ENCODE measurements at places on chromosomes 4 and X.
A peak's percentile ranks its signal among the peaks of the same experiment; 100 is the strongest.

DNA sequence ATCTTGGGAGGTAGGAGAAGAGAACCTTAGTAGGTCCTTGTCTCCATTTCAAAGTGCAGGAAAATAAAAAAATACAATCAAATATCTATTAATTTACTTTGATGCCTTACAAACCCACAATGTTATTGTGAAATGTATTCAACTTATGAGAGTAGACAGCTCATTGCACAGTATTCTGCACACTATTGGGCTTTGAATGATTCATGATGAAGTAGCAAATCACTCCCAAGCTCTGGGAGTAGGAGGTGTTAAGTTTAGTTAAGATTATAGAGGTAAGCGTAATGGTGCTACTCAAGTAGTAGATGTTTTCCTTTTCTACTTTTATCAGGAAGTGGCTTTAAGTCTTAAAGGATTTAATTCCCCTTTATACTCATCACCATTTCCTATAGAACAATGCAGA, 32.8 kb upstream of the TMPRSS11A start:
- no peak for DNase-seq

DNA sequence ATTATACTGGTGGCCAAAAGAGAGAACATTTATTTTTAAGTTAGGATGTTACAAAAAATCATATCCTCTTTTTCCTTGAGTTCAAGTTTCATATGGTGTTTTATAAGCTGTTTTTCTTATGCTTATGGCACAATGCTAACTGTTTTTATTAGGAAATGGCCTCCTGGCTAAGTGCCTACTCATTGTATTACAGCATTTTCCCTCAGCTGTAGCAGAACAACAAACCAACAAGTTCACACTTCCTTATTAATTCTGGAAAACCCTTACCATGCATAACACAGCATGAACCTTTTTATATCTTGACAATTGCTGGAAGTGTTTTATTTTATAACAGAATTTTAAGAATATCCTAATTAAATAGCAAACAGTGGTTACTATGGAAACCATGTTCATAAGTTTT, 165.8 kb downstream of the GASK1B start:
- no peak for DNase-seq

DNA sequence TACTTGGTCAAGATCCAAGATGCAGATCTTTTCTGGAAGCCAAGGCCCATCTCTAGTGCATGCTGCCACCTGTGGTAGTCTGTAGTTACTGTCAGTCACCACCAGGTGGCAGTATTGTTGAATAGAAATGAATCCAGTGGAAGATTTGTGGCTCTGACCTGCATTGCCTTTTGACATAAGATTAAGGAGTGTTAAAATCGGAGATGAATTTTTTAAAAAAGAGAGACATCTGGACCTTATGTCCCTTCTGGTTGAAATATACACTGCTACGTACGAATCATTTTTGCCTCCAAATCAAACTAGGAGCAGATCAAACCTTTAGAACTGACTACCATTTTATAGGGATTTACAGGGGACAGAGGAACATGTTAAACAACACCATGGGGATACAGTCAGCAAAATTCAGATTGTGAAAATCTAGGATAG, 46.9 kb upstream of the RHOH start:
- DNase-seq: peak; percentile 61

- no peak for DNase-seq
These were observed 97.4 kb upstream of the PGRMC2 start for GRCh38 chr4:128384765-128385598.

DNA sequence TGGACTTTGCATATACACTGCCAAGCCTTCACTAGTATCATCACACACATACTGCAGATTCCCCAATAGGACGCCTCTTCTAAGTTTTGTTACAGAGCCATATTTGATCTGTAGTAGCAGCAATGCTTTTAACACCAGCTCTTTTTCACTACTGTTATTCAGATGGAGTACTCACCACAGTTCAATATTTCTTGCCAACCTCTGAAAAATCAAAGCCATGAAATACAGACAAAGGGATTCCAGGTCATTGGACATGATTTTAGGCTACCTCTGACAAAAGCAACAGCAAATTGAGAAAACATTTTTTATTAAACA, 390.7 kb upstream of the ADGRL3 start:
- no peak for DNase-seq

DNA sequence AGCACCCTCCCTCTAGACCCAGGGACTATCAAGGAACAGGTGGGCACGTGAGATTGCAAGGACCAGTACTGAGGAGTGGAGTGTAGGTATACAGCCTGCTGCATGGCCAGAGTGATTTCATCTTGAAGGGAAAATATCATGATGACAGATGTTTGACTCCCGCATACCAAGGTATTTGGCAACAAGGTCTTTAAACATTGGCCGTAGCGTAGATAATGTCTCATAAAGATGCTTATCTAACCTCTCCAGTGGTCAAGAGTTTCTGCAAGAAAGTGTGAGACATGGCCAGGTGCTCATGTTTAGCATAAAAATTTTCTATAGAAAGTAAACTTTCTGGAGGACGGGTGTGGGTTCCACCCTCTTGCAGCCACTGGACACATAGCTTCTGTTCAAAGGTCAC, 18.7 kb upstream of the ZNF630 start:
- DNase-seq: no peak

- DNase-seq: no peak
These were observed 51.7 kb downstream of the RAB28 start for GRCh38 chr4:13432453-13432852.

Measured in stimulated activated CD4-positive, alpha-beta T cell treated with anti-CD3 and anti-CD28 coated beads, Interleukin-2, amount 100 ng/mL, for 24 hours (primary cell).